T47D (cell line): ENCODE measurements at places on chromosomes 11 and 22.

GRCh38 chr22:37030560-37031281 lies 11.2 kb downstream of the MPST start:
- no peak for DNase-seq

DNA sequence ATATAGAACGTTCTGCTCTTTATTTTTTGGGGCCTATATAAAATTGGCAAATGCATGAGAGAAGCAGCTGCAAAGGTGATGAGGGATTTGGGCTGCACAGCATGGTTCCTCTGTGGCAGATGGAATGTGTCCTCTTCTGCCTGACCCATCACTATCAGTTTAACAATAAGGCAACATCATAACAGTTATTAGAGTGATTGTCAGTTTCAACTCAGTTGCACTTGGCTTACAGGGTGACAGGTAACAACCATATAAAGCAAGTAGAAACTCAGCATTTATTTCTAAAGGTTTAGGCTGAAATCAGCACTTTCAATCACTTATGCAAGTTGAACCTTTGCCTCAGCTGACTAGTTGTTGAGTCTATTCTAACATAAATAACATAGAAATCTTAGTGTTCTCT lies 935.4 kb upstream of the CHORDC1 start:
- DNase-seq: no peak

- no peak for DNase-seq
Measured at GRCh38 chr22:46969491-46969890, 207.0 kb downstream of the TBC1D22A start.

- DNase-seq: no peak
Measured at GRCh38 chr11:45812581-45813548, 7.9 kb downstream of the SLC35C1 start.

DNA sequence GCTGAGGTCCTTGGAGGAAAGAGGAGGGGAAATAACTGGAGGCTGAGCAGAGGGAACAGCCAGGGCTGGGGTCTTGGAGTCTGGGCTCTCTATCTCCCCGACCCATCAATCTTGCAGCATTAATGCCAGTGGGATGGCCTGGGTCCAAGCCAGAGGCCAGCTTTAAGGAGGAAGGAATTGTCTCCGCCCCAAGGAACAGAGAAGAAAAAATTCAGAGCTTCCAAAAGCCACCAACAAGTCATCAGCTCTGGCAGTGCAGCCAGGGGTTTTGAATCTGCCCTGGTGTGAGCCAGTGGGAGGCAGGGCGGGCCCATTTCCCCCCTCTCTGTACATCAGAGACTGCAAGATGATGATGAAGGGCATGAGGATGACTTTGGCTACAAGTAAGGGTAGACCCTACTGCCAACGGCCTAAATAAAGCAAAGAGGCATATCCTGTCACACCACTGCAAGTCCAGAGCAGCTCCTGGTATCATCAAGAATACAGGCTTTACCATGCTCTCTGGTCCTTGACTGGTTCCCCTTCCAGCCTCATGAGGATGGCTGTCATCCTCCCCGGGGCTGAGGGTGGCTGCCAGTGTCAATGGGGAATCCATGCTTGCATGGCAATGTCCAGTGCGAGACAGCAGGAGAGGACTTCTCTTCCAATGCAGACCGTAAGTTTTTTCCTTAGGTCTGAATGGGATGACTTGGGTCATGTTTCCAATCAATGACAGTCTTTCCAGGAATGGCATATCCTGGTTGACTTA lies 34.4 kb downstream of the LRRC32 start:
- DNase-seq: no peak

- DNase-seq: no peak
Measured at GRCh38 chr11:88484873-88485621, 147.5 kb upstream of the CTSC start.

DNA sequence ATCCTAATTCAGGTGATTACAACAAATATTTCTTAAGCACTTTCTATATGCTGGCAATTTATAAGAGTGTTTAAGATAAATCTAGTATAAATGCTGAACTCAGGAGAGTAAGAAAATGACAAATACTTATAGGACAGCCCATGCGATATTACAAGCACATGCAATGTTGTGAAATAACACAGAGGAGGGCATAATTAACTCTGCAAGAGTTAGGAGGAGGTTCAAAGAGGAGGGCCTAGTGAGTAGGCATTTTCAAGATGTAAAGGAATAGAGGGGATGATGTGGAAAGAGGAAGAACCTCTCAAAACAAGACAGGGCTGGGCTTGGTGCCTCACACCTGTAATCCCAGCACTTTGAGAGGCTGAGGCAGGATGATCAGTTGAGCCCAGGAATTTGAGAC lies 37.1 kb upstream of the IL17RA start:
- no peak for DNase-seq

DNA sequence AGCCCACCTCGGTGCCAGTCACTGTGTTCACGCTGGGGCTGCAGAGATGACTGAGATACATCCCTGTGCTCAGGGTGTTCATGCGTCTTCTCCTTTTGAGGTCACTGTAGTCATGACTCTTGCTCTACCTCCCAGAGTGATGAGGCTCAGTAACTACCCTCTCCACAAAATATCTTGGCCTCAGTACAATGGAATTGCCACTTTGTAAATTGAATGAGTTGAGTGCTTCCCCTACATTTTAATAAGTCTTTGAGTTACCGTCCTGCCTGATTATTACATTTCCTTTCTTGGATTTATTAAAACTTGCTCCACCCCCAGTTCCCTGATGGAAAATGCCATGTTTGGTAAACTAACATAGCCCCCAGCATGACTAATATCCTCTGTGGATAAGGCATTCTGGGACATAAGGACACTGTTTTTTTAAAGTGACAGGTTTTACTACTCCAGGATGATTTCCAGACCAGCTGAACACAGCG lies 15.9 kb downstream of the PRSS23 start:
- no peak for DNase-seq

GRCh38 chr22:22834204-22834603 lies 53.4 kb upstream of the IGLL5 start:
- DNase-seq: no peak

DNA sequence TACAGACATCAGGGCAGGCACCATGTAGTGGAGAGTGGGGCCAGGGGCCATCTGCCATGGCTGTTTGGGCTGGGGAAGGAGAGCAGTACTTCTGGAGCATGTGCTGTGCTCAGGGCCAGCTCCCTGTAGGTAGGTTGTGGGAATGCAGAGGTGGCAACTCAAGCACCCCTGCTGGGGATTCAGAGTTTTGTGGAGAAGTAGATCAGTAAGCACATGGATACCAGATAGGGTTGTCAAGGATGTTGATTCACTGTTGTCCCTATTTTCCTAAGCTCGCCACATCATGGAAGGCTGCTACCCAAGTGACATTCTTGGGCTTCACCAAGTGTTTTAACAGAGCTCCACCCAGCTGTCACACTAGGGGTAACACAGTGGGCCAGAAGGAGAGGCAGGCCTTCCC lies 67.2 kb downstream of the BMAL1 start:
- DNase-seq: no peak

GRCh38 chr11:61507962-61508861 lies at the start of gene LRRC10B:
LRRC10B (plus strand) TSS chr11:61508749; CDS start chr11:61508999, 250 bp downstream.
- no peak for DNase-seq

DNA sequence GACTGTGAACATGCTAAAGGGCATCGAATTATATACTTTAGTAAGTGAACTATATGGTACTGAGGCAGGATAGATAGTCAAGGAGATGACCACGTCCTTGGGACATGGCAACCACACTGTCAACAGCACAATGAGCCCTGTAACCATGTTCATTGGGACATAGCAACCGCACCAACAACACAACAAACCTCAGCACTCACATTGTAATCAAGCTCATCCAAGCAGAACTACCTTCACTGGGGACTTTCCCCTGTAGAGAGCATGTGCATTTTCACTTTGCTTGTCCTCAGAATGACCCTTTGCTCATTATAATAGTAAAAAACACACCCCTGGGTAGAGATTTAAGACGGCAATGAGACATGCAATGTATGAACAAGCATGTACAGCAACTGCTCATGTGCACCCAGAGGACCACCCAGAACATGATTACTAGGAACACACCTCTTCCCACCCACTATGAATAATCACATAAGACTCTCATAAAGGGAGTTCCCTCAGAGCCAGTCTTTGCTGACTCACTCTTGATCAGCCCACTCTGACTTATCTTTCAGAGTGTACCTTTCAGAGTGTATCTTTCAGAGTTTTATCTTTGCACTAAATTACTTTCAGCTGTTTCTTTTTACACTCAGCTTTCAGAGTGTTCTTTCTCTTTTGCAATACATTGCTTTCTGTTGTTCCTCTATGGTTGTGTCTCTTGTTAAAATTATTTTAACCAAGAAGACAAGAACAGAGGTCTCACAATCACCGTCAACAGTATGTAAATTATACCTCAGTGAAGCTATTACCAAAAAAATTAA lies 4.1 kb upstream of the PLAAT2 start:
- DNase-seq: no peak

DNA sequence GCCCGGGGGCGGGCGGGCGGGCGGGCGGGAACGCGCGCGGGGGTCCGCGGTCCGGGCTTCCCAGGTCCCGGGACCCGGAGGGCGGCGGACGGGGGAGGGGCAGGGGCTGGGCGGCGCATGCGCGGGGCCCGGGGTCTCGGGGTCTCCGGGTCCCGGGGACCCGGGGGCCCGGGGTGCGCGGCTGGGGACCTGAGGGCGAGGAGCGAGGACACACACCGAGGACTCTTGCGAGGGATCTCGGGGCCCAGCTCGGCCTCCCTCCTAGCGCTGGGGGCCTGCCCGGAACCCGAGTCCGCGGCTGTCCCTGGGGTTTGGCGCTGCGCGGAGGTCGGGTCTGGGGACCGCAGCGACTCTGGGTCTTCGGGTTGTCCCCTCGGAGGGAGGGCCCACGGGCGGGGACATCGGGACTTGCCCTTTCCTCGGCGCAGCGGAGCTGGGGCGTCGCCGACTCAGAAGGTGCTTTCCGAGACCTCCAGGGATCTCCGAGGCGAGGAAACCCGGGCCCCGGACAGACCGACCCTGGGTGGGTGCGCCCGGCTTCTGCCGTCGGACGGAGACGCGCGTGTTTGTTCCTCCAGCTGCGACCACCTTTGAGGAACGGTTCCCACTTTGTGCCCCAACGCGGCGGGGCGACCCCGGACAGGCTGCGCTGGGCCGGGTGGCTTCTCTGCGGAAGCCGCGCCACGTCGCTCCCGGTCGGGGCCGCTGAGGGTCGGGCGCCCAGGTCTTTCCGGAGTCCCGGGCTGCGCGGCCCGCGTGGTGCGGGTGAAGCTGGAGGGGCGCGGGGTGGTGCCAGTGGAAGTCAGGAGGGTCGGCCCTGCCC lies 540 bp downstream of the PPARA start:
- no peak for DNase-seq

- peak; percentile 23 for DNase-seq
Measured at GRCh38 chr11:115244296-115244695, 259.9 kb downstream of the CADM1 start.

- no peak for DNase-seq
Measured at GRCh38 chr11:62905296-62905695, 15.9 kb downstream of the CHRM1 start.

GRCh38 chr22:23884140-23884539 lies 10.0 kb upstream of the MIF start:
- DNase-seq: no peak
